ENCODE measurements at places on chromosomes 3 and 15.
A peak's percentile ranks its signal among the peaks of the same experiment; 100 is the strongest.

DNA sequence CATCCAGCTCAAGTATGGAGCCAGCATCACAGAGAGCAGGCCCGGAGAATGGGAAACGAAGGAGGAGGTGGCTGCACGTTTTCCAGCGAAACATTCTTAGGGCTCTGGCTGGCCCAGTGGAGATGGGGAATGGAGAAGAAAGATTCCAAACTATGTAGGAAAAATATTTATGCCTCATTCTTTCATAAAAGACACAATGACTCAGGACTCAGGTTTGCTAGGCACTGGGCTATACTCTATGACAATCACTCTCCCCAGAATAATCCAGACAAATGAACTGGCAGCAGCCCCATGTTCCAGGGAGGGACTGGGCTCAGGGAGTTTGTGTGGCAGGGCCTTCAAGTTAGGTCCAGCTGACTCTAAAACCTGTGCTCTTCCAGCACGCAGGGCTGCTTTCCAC lies 110.8 kb upstream of the RAD18 start:
- DNase-seq: no peak

GRCh38 chr3:173003471-173003870 lies 137.6 kb downstream of the SPATA16 start:
- DNase-seq: no peak

DNA sequence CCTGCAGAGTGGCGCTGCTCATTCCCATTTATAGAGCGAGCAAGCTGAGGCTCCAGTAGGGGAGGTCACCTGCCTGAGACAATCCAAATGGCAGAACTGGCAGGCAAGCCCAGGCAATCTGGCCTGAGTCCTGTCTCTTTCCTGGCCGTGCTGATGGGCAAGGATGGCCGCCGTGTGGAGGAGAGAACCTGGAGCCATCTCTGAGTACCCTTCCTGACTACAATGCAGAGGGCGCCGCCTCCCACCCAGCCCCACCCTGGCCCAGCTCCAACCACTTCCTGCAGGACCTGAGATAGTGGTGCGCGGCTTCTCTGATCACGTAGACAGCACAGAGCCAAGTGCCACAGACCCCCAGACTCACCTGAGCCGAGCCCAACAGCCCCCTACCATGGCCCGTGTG lies 7.0 kb downstream of the TLR9 start:
- DNase-seq: no peak

DNA sequence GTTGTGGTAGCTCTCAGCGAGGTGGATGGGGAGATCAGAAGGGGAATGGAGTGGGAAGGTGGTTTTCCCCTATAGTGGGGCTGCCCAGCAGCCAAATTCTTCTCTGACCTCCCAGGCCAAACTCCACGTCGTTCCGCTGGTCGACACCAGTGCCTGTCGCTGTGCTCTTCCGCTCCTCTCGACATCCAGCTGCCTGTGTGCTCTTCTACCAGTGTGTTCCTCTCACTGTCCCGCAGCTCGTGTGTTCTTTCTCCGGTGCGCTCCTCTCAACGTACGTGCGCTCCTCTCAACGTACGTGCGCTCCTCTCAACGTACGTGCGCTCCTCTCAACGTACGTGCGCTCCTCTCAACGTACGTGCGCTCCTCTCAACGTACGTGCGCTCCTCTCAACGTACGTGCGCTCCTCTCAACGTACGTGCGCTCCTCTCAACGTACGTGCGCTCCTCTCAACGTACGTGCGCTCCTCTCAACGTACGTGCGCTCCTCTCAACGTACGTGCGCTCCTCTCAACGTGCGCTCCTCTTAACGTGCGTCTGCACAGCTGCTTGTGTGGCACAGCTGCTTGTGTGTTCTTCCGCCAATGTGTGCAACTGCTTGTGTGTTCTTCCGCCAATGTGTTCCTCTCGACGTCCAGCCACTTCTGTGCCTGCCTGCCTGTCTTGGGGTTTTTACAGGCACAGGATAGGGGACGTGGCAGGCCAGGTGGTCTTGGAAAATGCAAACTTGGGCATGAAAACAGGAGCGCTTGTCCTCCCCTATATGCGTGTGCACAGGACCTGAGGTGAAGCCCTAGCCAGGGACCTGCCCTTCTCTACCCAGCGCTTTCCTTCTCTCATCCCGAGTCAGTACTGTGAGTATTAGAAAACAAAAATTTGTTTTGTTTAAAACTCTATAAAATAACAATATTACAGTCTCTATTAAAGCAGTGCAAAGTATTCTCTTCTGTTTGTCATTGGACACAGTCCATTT lies 991.1 kb downstream of the GBE1 start:
- DNase-seq: no peak

GRCh38 chr3:67008388-67008787 lies 10.3 kb downstream of the KBTBD8 start:
- DNase-seq: no peak

DNA sequence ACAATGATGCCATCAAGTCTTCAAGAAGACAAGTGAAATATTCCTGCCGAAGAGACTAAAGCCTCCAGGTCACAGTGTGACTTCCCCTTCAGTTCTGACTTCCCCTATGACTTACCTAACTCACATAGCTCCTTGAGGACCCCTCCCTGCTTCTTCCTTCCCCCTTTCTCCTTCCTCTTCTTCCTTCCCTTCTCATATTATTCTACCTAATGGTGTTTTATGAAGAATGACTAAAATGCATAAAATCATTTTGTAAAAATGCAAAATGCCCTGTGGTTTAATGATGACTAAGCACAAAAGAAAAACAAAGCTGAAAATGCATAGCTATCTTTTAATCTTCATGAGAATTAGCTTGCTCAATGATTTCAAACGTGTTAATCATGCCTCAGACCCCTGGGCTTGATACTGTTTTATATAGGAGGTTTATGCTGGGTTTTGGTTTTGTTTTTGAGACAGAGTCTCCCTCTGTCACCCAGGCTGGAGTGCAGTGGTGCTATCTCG lies 26.1 kb upstream of the TM4SF4 start:
- no peak for DNase-seq

GRCh38 chr15:101161656-101162055 lies 90.2 kb downstream of the CHSY1 start:
- no peak for DNase-seq

DNA sequence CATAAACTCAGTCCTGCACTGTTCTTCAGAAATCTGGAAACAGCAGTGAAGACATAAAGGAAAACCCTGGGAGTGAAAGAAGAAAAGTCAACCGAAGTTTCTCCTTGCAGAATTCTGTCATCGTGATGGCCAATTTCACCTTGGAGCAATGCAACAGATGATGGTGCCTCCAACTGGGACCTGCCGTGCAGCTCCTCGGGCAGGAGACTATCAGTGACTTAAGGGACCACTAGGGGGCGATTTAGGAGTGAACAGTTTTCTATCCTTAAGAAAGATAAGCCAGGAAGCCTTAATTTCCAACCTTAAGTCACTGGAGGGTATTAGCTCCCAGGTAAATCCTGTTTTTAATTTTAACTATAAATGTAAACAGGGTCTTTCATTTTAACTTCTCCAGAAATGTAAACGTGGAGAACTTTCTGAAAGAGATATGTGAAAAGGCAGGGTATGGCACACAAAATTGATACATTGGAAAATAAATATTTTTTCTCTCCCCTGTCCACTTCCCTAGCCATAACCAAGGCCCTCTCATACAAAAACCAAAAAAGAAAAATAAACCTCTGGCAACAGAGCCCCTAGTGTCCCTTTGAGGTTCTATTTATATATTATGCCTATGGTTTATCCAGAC lies 116.3 kb downstream of the PDZRN3 start:
- no peak for DNase-seq

GRCh38 chr3:62378311-62378789 lies 5.0 kb upstream of the FEZF2 start:
- DNase-seq: no peak

- DNase-seq: no peak
Measured at GRCh38 chr3:118244761-118245160, 789.9 kb downstream of the IGSF11 start.

DNA sequence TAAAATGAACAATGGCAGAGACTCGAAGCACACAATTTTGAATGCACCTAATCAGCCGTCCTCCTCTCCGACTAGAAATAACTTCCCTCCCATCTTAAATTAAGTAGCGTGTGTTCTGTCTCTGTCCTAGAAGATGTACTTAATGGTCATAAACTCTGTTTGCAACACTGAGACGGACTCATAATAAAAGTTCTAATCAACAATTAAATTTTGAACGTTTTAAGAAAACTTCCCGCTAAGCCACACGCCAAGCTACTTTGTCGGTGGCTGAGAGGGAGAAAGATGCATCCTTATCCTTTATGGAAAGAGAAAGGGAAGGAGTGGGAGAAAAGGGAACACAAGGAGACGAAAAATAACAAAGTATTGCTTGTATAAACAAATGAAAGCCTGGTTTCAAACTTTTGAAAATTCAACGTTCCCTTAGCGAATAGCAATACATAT lies 989 bp downstream of the GNB4 start:
- no peak for DNase-seq

DNA sequence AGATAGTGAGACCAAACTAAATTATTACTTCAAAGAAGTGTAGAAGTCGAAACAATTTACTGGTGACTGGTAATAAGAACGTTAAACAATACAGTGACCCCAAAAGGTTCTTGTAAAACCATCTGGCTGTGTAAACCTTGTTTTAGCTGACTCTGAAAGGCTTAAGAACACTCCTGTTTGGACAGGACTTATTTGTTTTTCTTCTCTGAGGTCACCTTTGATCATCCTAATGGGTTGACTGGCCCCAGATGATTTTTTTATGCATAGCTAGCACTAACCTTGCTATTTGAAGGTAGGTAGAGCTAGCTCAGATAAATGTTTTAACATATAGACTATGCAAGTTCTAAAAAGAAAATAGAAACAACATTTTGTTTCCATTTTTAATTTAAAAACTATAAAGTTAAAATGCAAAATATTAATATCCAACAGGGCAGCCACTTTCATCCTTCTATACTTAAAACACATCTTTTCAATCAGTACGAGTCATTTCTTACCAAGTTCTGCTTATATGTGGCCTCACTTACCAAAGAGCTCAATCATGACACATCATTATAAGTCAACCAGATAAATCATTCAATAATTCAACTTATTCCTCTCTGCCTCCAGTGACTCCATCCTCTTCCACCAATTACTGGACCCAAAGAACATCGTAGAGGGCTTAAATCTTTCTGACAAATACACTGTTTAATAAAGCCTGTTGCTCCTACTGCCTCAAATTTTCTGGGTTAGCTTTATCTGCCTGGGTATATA lies 158.8 kb downstream of the SSR3 start:
- DNase-seq: no peak

- DNase-seq: no peak
Measured at GRCh38 chr15:27094235-27094634, 123.3 kb downstream of the GABRG3 start.

GRCh38 chr3:4350789-4351163 lies 47.6 kb downstream of the SETMAR start:
- no peak for DNase-seq

- no peak for DNase-seq
Measured at GRCh38 chr3:151925876-151926275, 52.4 kb downstream of the SUCNR1 start.

DNA sequence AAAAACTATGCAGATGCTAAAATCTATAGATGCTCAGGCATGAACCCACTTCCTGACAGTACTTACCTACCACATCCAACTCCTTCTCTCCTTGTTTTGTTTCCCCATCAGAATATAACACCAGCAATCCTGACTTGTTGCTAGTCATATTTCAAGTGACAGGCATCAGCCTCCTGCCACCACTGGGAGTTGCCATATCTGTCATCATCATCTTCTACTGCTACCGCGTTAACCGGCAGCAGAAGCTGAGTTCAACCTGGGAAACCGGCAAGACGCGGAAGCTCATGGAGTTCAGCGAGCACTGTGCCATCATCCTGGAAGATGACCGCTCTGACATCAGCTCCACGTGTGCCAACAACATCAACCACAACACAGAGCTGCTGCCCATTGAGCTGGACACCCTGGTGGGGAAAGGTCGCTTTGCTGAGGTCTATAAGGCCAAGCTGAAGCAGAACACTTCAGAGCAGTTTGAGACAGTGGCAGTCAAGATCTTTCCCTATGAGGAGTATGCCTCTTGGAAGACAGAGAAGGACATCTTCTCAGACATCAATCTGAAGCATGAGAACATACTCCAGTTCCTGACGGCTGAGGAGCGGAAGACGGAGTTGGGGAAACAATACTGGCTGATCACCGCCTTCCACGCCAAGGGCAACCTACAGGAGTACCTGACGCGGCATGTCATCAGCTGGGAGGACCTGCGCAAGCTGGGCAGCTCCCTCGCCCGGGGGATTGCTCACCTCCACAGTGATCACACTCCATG lies 65.3 kb downstream of the TGFBR2 start:
- no peak for DNase-seq

GRCh38 chr15:42984493-42985034 lies 64.0 kb upstream of the TTBK2 start:
- DNase-seq: no peak

DNA sequence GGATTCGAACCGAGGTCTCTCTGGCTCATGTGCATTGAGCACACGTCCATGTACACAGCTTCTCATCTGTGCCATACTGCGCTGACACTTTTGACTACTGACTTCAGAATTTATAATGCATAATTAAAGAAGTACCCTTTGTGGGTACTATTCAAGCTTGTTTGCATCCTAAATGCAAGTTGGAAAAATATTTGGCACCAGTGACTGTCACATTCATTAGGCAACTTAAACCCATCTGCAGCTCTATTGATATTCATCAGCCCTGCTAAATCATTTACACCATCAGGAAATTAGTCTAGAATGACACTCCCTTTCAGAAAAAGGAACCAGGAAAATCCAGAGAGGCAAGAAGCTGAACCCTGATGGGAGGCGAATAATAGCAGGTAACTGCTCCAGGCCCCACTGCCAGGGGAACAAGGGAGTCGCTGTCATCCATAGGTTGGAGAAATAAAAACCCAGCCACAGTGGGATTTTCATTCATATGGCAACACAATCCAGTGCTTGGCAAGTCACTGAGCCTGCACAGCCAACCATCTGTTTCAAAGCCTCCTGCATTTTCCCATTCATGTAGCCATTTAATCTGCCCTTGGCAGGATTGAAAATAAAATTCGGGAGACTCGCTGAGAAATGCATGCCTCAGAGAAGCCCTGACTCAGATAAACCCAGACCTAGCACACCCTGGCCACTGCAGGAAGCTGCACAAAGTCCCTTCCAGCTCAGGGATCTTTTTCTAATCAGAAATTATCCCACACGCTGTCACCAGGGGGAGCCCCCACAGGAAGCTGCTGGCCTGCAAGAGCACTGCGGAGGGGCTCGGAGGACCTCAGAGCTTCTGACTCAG lies 103.0 kb upstream of the VEPH1 start:
- peak; percentile 29 for DNase-seq

- no peak for DNase-seq
Measured at GRCh38 chr15:32107477-32108080, 77.3 kb downstream of the CHRNA7 start.

DNA sequence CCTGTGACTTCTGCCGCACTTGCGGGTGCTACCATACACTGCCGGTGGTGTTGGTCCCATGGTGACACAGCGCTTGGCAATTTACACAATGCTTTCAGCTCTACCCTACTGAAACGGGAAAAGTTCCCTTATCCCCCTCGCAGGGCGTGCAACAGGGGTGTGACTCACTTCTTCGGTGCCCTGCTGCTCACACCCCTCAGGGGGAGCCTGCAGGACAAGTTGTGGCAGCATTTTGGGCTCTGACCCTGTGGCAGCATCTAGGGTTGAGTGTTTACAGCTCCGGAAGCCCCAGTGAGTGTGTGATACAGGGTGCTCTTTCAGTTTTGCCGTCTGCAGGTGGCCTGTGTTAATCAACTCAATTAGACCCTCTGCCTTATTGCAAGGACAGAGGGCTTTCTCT lies 324.7 kb upstream of the RGMA start:
- DNase-seq: no peak
